Germinal center (tissue), 1 donor: ENCODE measurements at places on chromosomes 2 and 18.

GRCh38 chr2:239049421-239050251 is 201.8 kb downstream of the TWIST2 start:
- DNase-seq: no peak

GRCh38 chr2:63788071-63788470 is 53.6 kb upstream of the UGP2 start:
- no peak for DNase-seq

DNA sequence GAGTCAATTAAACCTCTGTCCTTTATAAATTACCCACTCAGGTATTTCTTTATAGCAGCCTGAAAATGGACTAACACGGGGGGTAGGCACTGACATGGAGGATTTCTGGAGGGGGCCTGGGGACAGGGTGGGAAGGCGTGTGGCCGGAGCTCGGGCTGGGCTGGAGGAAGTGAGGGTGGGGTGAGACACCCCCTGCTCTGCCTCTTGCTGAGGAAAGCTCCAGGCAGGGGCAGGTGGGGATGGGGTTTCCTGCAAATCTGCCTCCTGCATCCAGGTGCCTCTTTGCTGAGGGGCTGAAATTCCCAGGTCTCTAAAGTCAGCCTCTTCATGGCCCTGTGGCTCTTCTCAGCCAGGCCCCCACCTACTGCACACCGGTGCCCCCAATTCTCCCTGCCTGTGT is 25.7 kb upstream of the OTOS start:
- no peak for DNase-seq

- DNase-seq: no peak
These were observed 2.4 kb downstream of the TCF7L1 start for GRCh38 chr2:85135660-85135914.

DNA sequence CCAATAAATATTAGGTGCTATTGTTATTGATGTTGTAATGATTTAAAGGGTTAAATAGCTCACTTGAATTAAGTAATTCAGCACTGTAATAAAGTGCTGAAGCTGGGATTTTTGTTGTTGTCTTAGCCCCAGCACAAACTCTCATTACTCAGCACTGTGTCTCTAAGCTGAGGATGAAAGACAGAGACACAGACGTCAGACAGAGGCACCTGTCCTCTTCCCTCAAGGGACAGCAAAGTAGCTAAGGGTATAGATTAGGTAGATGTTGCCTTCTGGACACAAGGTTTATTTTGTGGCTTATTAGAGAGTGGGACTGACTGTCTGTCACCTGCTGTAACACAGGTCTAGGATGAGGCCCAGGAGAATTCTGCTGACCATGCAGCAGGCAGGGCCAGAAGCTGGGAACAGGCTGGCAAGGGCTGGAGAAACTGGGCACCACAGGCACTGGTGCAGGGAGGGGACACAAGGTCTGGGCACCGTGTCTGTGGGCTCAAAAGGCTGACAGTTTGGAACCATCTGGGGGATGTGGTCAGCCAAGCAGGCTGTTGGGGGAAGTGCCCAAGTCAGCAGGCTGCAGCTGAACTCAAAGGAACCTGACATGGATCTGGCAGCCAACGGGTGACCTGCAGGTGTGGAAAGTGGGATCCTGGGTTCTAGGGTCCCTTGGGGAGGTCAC is 20.0 kb upstream of the PTPN4 start:
- DNase-seq: no peak

GRCh38 chr2:144510294-144510991 is 9.5 kb downstream of the ZEB2 start:
- no peak for DNase-seq

- DNase-seq: no peak
These were observed 73.7 kb upstream of the ETAA1 start for GRCh38 chr2:67323209-67323991.

DNA sequence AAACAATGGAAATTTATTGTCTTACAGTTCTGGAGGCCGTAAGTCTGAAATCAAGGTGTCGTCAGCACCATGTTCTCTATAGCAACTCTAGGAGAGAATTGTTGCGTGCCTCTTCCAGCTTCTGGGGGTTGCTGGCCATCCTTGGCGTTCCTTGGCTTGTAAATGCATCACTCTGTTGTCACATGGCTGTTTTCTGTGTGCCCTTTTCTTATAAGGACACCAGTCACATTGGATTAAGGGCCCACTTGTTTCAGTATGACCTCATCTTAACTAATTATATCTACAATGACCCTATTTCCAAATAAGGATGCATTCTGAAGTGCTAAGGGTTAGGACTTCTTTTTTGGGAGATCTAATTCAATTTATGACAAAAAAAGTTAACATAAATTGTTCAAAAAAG is 1.4 kb upstream of the PLEK start:
- DNase-seq: no peak

- DNase-seq: no peak
These were observed 23.4 kb upstream of the UGP2 start for GRCh38 chr2:63818271-63818670.

DNA sequence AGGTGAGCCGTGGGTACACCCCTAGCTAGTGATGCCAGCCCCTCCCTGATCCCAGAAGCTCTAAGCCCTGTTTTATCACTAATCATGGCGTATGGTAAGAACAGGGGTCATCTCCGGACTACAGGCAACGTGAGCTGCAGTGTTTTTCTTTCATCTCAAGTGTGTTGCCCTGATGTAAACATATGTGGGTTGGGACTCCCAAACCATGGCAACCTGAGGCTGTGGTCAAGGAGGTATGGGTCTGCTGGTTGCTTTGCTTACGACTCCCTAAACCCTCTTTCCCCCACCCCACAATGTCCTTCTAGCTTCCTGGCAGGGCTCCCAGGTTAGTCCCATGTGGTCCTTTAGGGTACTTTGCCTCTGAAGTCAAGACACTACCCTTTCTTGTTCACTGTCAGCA is 53.6 kb upstream of the AFF3 start:
- DNase-seq: no peak
